Activated T-cell treated with anti-CD3 and anti-CD28 coated beads, Interleukin-2, amount 50 U/mL, for 24 hours (primary cell): ENCODE measurements at places on chromosomes 6 and 20.

DNA sequence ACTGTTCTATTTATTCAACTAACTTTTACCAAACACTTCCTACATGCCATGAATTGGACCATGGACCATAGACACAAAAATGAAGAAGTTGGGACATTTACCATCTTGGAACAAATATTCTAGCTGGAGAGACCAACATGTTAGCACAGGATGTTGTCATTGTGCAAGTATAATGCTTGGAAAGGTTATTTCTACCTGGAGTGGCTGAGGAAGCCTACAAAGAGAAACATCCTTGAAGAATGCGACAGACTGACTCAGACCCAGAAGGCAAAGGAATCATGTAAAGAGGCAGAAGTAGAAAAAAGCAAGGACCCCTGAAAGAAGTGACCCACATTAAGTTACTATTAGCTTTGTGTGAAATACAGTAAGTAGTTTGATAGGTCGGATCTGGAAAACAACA is 180.9 kb downstream of the SOD2 start:
- DNase-seq, result no peak

- no peak for DNase-seq
Observed at GRCh38 chr6:83429857-83430610, 817 bp downstream of the ME1 start.

DNA sequence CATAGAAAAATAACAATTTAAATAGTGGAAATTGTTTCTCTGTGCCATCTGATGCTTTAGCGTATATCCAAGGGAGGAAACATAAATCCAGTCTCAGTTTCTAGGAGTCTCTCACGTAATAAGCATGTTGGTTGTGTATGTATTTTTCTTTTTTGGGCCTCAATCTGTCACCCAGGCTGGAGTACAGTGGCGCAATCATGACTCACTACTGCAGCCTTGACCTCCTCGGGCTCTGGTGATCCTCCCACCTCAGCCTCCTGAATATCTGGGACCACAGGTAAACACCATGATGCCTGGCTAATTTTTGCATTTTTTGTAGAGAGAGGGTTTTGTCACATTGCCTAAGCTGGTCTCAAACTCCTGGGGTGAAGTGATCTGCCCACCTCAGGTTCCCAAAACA is 78.6 kb upstream of the PLN start:
- no peak for DNase-seq

DNA sequence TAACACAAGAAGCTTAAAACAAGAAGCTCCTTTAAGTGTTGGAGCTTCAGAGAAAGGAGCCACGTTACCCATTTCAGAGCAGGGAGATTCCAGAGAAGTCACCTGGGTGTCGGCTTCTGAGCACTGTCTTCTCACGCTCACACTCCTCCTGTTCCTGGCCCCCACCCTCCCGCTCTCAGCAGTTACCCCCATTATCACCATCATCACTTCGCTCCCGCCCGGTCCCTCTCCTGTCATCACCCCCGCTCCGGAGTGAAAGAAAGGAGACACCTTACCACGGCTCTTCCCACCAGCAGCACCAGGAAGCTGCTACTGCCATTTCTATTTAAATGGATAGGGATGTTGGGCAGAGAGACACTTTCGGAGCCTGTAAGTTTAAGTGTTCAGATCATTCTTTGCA is 123.9 kb downstream of the GMPR start:
- no peak for DNase-seq

- DNase-seq, result no peak
Observed at GRCh38 chr6:85121158-85121557, 328.7 kb upstream of the NT5E start.

- no peak for DNase-seq
Observed at GRCh38 chr20:10523443-10523842, 88.3 kb downstream of the SLX4IP start.

- DNase-seq, result no peak
Observed at GRCh38 chr6:78377056-78377455, 490.3 kb upstream of the IRAK1BP1 start.

DNA sequence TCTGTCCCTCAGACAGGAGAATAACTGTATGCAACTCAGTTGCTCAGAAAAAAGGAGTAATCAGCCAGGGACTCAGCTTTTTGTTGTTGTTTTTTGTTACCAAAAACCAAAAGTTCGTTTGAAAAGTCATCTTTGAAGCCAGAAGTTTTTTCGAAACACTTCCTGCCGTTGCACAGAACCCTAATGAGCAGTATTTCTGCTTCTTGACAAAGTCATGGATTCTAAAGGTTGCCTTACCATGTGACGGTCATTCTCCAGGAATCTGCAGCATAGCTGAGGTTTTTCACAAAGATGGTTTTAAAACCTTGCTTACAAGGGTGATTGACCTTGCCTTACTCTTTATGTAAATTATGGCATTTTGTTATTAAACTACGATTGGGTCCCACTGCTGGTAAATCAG is 1.9 kb downstream of the RAB32 start:
- no peak for DNase-seq

- no peak for DNase-seq
Observed at GRCh38 chr6:38018755-38019165, 199.2 kb downstream of the ZFAND3 start.

- DNase-seq, result no peak
Observed at GRCh38 chr20:9490161-9490560, 24.2 kb upstream of the LAMP5 start.
